ENCODE measurements at places on chromosomes 16 and 17. TPM values are rescaled to one million over a fixed set of nuclear protein-coding genes. Genes with fewer than 3 reads are reported as not detected.

HOXB7 gene
- 28.2 TPM for total RNA-seq

DNA sequence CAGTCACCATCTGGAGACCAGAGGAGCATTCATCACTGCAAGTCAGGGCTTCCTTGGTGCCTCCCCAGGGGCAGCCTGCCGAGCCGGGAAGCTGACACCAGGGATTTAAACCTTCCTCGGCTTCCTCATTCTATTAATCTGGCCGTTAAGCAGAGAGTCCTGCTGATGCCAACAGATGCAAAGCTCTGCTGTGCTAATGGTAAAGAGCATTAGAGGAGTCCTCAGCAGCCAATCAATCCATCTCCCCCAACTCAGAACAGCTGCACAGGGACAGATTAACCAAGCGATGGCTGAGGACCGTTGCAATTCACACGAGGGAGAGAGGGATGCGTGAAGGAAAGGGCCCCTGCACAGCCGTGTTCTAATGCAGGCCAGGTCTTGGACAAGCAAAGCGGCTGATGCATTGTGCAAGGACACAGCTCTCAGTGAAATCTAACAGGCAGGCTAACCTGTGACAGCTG lies 116.6 kb downstream of the XYLT1 start:
- no peak for DNase-seq

NOG gene
- total RNA-seq = 4.8 TPM

TNFRSF13B gene
- not detected for total RNA-seq

KCNJ18 gene
- not detected for total RNA-seq

DNA sequence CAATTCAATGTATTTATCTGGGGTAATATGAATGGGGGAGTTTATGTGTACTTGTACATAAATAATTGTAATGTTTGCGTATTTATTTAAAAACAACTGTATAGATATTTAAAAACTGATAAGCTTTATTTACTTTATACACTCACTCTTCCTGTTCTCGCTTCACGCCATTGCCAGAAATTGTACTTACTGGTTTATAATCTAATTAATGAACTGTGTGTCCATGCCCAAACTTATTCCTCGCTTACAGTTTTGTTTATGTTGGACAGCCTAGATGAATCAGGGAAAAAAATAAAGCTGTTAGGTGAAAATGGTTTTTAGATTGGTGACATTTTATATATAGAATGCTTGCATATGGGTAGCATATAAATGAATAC lies 30.8 kb downstream of the AATF start:
- DNase-seq = no peak

- DNase-seq = no peak
Observed at GRCh38 chr16:83717814-83718213, 90.0 kb upstream of the HSBP1 start.

GRCh38 chr17:38853292-38854219 lies at the start of gene RPL23:
Gene RPL23, minus strand, starts transcription at chr17:38853721. Its CDS starts 11 bp downstream, at chr17:38853710.
- peak; percentile 91 for DNase-seq
